KG1 (cell line): ENCODE measurements at places on chromosomes 6 and 20.

DNA sequence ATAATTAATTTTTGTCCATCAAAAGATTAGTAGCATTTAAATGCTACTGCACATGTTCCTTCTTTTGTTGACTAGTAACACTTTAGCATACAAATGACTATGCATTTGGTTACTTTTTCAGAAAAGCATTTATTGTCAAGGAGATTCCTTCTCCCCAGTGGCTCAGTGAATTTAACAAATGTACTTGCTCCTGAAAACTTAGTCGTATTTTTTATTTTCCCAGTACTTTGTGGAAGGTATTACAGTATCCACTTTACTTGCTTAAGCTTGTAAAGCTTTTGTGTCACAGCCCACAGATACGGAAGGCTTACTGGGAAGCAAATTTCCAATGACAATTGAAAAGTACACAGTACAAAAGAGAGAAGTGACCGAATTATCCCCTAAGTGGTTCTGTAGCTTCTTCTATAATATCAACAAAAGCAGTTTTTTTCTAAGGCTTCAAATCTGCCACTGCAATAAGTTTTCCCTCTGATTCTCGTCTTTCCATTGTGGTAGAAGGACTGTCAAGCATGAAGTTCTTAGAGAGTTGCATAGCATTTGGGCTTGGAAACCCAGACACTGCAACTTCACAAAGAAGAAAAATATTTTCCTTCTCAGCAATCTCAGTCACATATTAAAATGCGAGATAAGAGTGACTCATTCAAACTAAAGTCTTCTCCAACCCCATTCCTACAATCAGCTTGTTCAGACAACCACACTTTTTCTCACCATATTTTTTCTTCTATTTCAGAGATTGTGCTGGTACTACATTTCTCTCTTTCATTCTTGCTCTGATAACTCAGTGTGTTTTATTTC is 431.2 kb downstream of the GRIK2 start:
- no peak for DNase-seq

GRCh38 chr6:125164696-125165095 is 11.1 kb downstream of the TPD52L1 start:
- no peak for DNase-seq

- DNase-seq, result no peak
Observed at GRCh38 chr6:112433457-112433856, 86.3 kb downstream of the RFPL4B start.

- DNase-seq, result no peak
Observed at GRCh38 chr20:61126369-61127195, 125.5 kb upstream of the CDH4 start.

GRCh38 chr20:58941471-58941870 is 39.6 kb upstream of the NELFCD start:
- DNase-seq, result no peak

- no peak for DNase-seq
Observed at GRCh38 chr20:51276296-51276695, 253.4 kb upstream of the KCNG1 start.

DNA sequence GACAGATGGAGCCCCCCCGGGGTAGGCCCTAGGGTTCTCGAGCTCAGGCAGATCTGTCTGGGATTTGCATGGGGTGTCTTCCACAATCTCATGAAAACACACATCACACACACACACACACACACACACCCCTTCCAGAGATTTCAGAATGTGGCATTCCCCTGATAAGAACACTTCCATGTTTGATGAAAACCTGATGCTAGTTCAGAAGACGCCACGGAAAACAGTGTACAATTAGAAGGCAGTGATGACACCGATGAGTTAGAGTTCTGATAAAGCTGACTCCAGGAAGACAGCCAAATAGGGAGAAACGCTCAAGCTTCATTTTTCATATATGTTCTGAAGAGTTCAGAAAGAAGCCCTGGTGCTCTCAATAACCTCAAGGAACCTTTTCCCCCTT is 438.7 kb upstream of the JARID2 start:
- DNase-seq, result no peak

- DNase-seq, result no peak
Observed at GRCh38 chr20:63065911-63066310, 59.1 kb upstream of the BHLHE23 start.

DNA sequence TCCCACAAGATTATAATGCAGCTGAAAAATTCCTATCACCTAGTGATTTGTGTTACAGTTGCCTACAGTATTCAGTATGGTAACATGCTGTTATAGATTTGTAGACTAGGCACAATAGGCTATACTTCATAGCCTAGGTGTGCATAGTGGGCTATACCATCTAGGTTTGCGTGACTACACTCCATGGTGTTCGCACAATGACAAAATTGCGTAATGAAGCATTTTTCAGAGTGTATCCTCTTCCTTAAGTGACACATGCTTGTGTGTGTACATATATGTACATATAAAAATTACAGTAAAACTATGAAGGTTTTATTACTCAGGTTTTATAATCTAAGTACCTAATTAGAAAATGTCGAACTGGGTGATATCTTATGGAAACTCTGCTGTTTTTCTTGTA is 133.0 kb downstream of the FARS2 start:
- DNase-seq, result no peak

GRCh38 chr6:8175046-8175777 is 72.9 kb upstream of the EEF1E1 start:
- no peak for DNase-seq

GRCh38 chr6:151176911-151177770 is 62.6 kb upstream of the AKAP12 start:
- no peak for DNase-seq

- no peak for DNase-seq
Observed at GRCh38 chr6:111624401-111625098, 18.9 kb upstream of the TRAF3IP2 start.

GRCh38 chr6:125314009-125314581 is 12.3 kb upstream of the HDDC2 start:
- DNase-seq, result peak; percentile 59

DNA sequence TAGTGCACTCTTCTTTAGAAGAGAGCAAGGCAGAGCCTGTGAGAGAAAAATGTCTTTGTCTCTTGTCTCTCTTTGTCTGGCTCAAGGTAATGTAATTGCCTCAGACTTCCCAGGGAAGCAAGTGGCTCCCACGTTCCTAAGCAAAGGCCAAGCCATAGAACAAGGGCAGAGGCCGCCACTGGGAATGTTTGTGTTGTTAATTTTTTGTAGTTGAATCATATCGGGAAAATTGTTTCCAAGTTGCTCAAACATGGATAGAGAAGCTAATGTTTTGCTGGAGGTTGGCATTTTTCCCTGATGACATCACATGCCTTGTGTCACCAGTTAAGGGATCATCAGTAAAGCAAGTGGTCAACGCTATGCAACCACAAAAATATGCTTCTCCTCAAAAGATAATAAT is 211.5 kb upstream of the FOXA2 start:
- no peak for DNase-seq

DNA sequence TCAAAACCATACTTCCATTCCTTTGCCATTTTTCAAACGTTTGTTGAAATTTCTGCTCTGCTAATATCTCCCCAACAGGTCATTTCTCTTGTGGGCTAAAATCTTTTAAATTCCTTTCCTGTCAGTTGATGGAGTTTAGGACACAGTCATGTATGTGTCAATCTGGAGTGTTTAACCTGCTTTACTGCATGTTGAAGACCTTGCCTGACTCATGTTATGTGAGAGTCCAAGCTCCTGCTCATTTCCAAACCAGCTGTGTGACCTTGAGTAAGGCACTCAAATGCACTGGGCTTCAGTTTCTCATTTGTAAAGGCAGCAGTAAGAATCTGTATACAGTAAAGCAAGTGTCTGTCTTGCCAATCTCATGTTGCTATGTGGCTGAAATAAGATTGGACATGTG is 171.9 kb upstream of the SPACA1 start:
- no peak for DNase-seq

DNA sequence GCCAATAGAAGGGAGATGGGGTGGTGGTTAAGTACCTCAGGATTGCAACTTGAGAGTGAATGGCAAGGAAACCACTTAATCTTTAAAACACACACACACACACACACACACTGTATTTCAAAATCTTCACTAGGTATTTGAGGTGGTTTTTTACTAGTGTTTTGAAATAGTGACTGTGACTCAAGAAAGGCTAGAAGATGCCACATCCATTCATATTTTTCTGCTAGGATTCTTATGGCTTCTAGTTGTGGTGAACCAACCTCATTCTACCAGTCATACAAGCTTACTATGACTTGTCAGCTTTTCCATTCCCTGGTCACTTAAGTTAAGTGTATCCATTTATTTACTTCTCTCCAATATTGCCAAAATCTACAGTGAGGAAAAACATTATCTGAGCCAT is 519.4 kb upstream of the JAG1 start:
- DNase-seq, result no peak

GRCh38 chr20:37328149-37328945 is 17.6 kb upstream of the SRC start:
- no peak for DNase-seq

- DNase-seq, result no peak
Observed at GRCh38 chr6:167764215-167764614, 62.5 kb upstream of the AFDN start.

- no peak for DNase-seq
Observed at GRCh38 chr6:164751395-164751794, 558.0 kb downstream of the C6orf118 start.

DNA sequence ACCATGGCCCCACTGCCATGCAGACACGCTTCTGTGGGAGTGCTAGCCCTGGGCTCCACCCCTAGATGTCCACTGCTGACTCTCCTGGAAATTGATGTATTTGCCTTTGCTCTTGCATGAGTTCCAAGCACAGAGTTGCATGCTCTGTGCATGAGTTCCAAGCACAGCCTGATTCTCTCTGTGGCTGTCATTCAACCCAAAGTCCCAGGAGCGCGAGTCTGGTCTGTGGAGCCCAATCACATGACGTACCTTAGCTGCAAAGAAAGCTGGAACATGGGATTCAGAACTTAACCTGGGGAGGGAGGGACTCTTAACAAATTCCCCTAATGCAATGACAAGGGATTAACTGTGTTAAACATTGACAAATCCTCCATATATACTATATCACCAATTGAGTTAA is 114.3 kb upstream of the SLC24A3 start:
- DNase-seq, result no peak

- no peak for DNase-seq
Observed at GRCh38 chr6:169145496-169145895, 108.2 kb downstream of the THBS2 start.

GRCh38 chr6:5275497-5275896 is 14.2 kb downstream of the FARS2 start:
- no peak for DNase-seq

- DNase-seq, result no peak
Observed at GRCh38 chr6:52718550-52718949, 44.7 kb downstream of the GSTA2 start.

GRCh38 chr6:56144538-56145324 is 102.6 kb downstream of the COL21A1 start:
- DNase-seq, result no peak
